M059J (cell line): ENCODE measurements at places on chromosomes 1 and 21.

DNA sequence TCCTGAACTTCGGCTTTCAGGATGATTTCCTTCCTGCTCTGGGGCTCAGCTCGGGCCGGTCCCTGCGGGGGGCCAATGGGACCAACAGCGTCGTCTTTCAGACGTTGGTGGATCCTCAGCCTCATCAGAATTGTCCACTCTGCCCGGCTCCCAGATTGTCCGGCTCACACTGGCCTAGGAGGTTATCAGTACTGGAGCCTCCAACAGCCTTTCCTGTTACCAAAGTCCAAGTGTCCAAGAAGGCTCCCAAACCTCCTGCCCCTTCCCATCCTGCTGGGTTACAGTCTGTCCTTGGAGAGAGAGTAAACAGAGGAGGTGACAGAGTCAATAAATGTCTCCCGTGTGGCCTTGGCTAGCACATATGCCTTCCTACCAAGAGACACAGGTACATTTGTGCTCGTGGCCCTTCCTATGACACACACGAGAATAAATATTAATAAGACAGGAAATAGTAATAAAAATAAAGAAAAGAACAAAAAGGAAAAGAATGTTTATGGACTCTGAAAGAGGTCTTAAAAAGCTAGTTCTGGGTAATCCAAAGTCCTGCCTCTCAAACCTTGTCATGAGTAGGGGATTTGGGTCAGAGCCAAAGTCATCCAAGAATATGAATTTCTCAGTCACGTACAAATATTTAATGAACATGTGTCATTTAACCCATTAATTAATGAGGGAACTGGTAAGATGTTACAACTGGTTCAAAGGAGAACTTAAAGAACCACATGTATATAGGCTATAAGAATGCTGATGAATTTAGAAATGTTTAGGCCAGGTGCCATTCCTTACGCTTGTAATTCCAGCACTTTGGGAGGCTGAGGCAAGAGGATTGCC lies 80.8 kb upstream of the SLC2A1 start:
- no peak for DNase-seq

DNA sequence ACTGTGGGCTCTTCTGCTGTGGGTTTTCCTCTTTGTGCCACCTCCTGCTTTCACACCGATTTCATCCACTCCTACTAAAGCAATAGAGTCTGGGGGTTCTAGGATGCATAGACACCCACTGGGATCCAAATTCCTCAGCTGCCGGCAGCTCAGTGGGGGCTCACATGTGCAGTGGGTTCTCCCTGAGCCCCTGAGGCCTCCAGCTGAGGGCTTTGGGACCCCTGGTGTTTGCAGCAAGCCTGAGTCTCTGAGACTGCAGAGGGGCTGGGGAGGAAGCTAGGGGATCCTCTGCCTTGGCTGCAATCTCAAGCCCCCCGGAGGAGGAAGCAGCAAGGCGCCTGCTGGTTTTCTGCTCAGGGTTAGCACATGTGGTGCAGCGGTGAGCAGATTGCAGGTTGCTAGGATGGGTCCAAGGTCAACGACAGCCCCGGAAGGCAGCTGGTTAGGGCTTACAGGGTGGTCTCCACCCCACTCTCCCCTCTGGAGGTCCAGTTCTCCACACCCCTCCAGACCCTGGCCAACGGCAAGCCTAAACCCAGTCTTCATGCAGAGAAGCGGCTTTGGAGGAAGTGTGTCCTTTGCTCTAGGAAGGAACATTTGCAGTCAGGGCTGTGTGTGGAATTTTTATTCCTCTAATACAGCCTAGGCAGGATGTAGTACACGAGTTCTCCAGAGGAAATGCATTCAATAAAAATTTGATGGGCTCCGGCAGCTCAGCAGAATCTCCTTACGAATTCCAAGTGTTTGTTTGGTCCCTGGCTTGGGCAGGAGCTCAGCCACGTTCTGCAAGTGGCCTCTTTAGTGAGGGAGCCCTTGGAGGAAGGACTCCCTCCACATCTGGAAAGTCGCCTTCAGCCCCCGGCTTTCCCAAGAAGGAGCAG lies 269.1 kb upstream of the VAMP3 start:
- DNase-seq, result no peak

DNA sequence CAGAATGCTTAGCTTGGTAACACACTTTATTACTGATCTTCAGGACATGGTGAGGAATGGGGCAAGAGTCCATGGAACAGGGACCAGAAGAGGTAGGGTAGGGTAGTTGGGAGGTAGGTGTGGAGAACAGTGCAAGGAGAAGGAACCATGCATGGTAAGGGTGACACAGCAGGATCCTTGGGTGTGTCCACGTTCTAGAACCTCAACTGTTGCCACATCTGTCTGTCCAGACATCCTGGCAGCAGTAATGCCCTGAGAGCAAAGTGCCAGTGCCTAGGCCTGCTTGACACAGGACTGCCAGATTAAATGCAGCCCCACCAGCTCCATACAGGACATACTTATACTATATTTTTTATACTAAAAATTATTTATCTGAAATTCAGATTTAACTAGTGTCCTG lies 13.9 kb downstream of the DMAP1 start:
- DNase-seq, result no peak

GRCh38 chr1:168656485-168656884 lies 72.5 kb downstream of the DPT start:
- DNase-seq, result no peak

DNA sequence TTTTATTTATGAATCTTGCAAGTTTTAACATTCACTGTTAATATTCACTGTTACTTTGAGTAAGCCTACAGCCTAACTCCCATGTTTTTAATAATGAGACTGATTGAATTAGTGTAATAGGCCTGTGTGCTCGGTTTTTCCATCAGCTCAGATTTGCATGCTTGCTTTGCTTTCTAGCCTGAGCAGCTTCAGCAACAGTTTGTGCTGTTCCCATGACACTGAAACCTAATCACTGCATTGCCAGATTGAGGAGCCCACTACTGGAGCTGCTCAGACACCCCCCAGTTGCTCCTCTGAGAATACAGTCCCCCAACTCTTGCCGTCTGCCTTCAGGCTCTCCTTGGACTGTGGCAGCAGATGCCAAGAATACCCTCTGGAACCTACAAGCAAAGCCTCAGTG lies 695.4 kb downstream of the BRINP3 start:
- DNase-seq, result no peak

GRCh38 chr1:156894711-156895454 lies 1.4 kb downstream of the PEAR1 start:
- no peak for DNase-seq

DNA sequence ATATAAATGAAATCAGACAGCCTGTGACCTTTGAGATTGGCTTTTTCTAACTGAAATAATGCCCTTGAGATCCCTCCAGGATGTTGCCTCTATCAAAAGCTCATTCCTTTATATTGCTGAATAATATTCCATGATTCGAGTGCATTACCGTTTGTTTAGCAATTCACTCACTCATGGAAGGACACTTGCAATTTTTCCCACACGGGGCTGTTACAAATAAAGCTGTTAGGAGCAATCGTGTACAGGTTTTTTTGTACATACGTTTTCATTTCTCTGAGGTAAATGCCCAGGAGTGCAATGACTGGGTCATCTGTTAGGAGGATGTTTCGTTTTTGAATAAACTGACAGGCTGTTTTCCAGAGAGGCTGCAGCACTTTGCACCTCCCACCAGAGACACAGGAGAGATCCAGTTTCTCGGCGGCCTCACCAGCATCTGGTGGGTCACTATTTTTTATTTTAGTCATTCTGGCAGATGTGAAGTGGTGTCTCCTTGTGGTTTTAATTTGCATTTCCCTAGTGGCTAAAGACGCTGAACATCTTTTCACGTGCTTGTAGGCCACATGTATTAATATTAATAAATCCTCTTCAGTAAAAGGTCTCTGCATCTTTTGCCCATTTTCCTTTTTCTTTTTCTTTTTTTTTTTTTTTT lies 11.0 kb downstream of the PRDM15 start:
- DNase-seq, result no peak

DNA sequence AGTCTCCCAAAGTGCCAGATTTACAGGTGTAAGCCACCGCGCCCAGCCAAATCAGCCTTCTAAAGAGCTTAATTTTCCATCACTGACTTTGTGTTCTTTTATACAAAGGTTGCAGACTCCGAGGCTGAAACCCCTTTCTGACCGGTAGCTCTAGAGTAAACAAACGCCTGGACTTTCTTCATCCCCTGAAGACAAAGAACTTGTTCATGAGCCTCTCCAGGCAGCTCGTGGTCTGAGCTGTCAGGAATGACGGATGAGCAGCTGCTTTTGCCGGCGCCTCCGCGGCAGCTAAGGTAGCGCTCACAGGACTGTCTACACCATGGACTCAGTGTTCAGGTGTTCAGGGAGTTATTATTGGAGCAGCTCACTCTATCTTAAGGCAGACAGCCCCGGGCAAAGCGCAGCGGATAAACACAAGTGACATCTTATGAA lies 128.5 kb upstream of the ERRFI1 start:
- DNase-seq, result peak; percentile 96

- no peak for DNase-seq
These were observed 408.7 kb upstream of the PKN2 start for GRCh38 chr1:88275259-88275862.

DNA sequence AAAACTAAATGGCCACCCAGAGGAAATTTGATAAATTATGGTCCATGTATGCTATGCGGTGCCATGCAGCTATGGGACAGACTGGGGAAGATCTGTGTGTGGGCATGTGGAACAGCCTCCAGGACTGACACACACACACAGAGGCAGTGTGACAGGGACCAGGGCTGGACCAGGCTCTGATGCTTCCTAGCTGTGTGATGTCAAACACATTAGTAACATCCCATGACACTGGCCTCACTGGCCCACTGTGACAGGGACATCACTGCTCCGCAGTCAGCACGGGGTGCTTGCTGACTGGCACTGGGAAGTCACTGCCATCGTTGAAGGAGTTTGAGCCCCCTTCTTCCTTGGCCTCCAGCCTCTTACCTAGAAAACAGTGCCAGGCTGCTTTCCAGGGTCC lies 13.9 kb downstream of the RAP1GAP start:
- no peak for DNase-seq

GRCh38 chr1:234613128-234613875 lies 3.3 kb upstream of the IRF2BP2 start:
- DNase-seq, result peak; percentile 56

GRCh38 chr1:37795340-37796125 lies 1.9 kb downstream of the MANEAL start:
- peak; percentile 19 for DNase-seq

DNA sequence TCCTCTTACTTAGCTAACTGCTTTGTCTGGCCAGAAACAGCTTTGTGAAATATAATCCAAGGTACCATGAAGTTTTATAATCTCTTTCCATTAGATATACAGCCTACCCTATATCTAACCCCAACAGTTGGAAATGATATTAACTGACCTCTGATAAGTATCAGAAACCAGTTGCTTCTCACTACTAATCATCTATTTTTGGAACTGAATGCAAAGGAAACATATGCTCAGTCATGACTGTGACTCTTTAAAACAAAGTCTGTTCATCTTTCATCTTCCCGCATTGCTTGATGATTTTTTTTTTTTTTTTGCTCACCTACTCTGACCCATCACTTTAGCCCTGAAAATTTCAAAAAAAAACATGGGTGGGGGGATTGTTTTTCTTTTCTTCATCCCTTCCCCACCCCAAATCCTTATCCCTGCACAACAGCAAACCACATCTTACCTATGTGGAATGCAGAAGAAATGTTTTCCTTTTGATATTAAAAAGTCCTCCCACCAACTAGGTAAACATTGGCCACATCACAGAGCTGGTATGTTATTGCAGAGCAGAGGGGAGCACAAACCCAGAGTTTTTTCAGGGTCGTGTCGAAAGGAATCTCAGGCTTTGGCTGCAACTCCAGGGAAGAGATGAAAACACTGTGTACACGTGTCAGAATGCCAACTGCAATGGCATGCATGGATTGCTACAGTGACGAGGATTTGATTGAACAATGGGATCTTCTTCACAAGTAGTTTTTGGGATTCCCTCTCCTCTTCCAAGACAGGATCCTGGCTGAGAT lies 137.3 kb downstream of the SLC30A10 start:
- peak; percentile 75 for DNase-seq

DNA sequence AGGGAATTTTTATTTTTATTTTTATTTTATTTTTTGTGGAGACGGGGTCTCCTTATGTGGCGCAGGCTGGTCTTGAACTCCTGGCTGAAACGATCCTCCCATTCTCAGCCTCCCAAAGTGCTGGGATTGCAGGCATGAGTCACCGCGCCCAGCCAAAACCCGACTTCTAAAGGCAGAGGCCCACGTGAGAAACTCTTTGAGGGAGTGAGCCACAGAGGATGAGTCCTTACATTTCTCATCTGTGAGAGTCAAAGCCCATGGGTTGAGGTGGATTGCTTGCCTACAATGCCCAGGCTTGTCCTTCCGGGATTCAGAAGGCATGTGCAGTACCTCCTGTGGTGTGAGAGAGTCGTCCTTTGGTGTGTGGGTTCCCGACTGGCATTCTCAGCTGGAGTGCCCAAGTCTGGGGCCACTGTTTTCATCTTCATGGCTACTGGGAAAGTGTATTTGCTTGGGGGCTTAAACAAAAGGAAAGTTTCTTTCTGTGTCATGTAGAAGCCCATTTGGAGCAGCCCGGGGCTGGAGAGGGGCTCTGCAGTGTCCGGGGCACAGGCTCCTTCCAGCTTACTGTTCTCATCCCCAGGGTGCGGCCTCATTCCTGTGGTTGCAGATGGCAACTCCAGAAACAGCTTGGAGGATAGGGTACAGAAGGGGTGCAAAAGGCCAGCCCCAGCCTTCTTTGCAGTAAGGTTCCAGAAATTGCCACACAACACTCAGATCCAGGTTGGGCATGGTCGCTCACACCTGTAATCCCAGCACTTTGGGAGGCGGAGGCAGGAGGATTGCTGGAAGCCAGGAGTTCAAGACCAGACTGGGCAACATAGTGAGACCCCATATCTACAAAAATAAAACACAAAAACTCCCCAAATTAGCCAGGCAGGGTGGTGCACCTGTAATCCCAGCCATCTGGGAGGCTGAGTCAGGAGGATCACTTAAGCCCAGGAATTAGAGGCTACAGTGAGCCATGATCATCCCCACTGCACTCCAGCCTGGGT lies 29.4 kb upstream of the CSF3R start:
- DNase-seq, result peak; percentile 58

DNA sequence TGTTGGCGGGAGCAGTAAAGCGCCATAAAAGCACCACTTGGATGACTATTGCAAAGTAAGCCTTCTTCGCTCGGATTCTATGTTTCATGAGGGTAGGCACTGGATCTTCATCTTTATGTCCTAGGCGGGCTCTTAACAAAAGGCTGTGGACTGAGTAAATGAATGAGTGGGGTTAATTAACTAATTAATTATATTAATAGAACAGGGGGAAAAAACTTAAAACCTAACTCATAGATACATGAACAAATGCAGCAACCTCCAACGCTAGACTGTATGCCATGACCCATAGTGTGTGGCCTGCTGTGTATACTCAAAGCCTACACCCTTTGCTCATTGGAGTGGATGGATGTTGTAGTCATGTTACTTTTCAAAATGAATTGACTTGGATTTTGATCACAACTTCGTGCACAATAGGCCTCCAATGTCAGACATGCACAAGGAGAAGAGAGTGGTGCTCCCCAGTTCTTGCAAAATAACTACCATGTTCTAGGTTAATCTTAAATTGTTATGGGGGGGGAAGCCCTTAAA lies 417 bp upstream of the GFI1 start:
- no peak for DNase-seq
